ENCODE measurements at places on chromosomes 13 and 19.

DNA sequence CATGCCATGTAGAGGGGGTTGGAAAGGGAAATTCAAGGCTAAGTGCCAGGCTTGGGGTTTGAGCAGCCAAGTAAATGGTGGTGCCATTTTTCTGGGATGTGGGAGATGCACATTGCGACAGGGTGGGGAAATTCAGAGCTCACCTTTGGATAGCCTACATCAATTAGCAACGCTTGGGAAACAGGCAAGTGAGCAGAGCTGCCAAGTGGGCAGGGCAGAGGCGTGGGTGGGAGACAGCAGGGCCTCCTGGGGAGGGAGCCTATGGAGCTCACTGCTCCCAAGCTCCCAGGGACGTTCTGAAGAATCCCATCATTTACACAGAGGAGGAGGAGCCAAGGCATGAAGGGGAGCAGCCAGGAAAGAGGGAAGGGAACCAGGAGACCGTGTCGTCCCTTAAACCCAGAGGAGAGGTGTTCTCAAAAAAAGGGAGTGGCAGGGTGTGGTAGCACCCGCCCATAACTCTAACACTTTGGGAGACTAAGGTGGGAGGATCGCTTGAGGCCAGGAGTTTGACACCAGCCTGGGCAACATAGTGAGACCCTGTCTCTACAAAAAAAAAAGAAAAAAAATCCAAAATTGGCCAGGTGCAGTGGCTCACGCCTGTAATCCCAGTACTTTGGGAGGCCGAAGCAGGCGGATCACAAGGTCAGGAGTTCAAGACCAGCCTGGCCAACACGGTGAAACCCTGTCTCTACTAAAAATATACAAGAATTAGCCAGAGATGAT lies 11.5 kb upstream of the CCNE1 start:
- no peak for DNase-seq

DNA sequence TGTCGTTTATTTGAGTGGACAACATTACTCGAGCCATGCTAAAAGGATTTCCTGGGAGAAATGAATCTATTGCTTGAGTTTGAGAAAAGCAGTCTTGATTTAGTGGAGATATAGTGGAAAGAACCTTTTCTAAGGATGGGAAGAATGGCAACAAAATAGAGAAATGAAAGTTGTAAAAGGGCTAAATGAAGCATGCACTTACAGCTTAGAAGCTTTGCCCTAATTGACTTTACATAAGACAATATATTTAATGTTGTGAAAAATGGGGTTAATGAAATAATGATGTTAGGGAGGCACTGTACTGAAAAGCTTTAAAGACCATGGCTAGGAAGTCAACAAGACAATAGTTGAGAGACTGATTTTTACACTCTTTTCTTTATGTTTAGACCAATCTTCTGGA lies 35.4 kb downstream of the SLC10A2 start:
- no peak for DNase-seq

DNA sequence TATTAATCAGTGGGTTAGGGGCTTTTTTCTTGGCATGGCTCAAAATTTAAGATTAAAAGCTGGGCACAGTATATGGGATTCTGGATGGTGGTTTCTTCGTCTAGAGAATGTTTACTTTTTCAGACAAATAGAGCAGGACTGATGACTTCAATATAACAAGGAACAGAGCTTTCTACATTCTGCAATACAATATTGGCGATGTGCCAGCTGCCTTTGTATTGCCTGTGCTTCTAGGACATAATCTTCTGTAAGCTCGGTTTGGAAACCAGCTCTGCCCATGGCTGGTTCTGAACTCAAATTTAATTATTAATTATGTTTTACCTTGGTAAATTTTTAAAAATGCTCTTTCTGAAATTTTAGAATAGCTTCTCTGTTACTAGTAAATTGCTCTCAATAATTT lies 139.1 kb upstream of the TRPC4 start:
- no peak for DNase-seq

DNA sequence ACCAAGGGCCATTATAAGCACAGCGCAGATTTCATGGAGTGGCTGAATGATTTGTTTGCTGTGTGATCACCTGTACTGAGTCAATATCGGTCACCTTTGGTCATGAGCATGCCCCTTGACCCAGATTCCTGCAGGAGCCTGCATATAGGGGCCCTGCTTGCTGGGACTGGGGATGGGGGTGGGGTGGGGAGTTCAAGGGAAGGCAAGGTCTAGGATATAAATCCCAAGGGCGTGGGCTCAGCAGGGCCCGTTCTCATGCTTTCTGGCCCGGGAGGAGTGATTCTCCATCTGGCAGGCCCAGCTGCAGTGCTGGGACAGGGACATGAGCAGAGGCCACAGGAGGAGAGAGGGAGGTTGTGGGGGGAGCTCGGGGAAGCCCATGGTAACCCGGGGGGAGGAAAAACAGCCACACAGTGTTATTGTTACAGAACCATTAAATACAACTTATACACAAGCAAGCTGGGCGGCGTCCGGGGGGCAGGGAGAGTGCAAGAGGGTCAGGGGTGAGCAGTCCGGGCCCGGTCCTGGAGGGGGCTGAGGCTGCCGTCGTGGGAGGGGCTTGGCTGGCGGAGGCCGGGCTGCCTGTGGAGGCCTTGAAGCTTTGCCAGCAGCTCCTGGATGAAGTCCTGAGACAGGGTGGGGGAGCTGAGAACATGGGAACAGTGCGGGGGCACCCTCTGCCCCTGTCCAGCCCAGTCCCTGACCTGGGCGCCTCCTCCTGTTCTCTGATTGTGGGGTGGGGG lies 5.2 kb downstream of the PPP1R14A start:
- no peak for DNase-seq

- DNase-seq, result no peak
Observed at GRCh38 chr13:38394777-38395496, 45.3 kb downstream of the UFM1 start.

DNA sequence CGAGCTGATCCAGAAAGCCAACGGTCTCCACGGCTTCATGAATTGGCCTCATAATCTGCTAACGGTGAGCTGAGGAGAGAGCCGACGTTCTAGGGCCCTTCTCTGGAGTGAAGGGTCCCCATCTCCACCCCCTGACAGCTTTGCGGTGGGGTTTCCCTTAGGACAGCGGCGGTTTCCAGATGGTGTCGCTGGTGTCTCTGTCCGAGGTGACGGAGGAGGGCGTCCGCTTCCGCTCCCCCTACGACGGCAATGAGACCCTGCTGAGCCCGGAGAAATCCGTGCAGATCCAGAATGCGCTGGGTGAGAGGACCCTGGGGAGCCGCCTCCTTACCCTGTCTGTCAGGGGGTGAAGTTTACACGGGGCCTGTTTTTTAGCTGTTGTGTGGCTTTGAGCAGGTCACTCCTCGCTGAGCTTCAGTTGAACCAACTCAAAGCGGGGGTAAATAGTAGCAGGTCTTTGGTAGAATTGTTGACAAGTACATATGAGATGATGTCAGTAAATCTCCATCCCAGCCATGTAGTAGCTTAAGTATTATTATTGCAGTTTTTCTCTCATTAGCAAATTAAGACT lies 801 bp downstream of the QTRT1 start:
- peak; percentile 59 for DNase-seq

GRCh38 chr13:26822146-26822545 lies 61.6 kb upstream of the GPR12 start:
- DNase-seq, result no peak

DNA sequence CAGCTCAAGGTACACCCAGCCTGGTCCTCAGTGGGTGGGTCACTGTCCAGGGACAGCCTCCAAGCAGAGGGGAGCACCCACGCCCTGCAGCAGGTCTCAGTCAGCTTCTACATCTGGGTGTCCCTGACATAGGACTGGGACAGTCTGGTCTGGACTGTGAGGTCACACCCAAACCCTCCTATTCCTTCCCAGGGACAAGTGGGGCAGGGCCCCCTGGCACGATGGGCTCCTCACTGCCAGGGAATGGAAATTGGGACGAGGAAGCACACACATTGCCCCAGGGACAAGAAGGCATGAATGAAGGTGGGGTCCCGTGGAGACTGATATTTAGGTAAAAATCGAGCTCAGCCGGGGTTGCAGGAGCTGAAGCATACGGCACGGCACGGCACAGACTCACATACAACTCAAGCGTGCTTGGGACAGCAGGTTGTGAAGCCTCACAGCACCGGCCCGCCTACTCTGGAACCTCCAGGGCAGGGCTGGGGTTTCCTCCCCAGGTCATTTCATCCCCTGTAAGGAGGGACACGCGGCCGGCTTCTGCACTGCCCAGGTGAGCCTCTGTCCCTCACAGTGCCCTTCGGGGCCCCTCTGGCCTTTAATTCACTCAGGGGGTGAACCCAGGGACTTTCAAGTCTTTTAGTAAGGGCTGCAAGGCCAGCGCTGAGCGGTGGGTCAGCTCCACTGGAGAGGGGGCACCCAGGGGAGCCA lies 3.5 kb downstream of the PNMA8B start:
- DNase-seq, result no peak

- DNase-seq, result no peak
Observed at GRCh38 chr13:101516262-101516661, 63.8 kb downstream of the ITGBL1 start.

DNA sequence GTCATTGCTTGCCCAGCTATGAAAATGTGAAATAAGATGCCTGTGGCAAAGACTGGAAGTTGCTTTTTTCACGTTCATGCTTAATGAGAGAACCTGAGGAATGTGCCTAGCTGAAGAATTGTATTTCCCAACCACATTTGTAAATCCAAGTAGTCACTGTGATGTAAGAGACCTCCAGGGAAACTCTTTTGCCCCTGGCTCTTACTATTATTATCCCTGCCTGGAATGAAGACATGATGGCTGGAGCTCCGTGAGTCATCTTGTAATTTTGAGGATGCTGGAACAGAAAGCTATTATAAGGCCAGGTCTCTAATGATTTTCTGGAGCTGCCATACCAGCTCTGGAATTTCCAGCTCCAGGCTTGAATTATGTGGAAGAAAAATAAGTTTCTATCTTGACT lies 894.3 kb downstream of the DIAPH3 start:
- DNase-seq, result no peak

DNA sequence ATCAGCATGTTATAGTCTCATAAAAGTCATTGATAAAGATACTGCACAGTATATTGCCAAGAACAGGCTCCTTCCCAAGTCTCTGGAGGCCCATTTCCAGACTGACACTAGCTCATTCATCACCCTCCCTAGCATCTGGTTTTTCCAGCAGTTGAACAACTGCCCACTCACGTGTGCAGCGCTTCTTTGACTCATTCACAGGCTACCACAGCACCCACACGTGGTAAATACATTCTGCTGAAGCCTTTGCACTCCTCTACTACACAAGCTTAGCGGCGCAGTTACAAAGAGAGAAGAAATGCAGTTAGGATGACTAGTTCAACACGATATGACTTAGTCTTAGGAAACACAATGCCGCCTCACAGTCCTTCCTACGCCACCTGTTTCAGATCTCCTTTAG lies 87.7 kb downstream of the DOCK9 start:
- no peak for DNase-seq

DNA sequence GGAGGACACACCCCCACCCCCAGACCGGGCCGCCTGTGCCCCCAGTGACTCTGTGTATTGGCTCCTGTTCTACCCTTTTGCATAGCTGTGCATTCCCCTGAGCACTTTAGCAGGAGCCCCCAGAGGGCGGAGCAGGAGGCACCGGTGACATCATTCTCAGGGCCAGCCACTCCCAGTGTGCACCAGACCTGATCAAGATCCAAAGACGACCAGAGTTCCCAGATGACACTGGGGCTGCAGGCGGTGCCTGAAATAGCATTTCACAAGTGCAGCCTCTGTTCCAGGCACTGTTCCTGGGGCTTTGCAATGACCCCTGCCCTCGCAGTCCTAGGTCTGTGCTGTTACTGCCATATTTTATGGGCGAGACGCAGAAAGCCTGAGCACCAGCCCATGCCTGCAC lies 14.5 kb upstream of the PTPRS start:
- no peak for DNase-seq

- DNase-seq, result no peak
Observed at GRCh38 chr19:32966750-32967149, 5.0 kb downstream of the CEP89 start.

GRCh38 chr13:48645845-48646244 lies 7.9 kb upstream of the CYSLTR2 start:
- no peak for DNase-seq

DNA sequence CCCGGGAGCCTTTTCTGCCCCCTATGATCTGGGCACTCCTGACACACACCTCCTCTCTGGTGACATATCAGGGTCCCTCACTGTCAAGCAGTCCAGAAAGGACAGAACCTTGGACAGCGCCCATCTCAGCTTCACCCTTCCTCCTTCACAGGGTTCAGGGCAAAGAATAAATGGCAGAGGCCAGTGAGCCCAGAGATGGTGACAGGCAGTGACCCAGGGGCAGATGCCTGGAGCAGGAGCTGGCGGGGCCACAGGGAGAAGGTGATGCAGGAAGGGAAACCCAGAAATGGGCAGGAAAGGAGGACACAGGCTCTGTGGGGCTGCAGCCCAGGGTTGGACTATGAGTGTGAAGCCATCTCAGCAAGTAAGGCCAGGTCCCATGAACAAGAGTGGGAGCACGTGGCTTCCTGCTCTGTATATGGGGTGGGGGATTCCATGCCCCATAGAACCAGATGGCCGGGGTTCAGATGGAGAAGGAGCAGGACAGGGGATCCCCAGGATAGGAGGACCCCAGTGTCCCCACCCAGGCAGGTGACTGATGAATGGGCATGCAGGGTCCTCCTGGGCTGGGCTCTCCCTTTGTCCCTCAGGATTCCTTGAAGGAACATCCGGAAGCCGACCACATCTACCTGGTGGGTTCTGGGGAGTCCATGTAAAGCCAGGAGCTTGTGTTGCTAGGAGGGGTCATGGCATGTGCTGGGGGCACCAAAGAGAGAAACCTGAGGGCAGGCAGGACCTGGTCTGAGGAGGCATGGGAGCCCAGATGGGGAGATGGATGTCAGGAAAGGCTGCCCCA lies 8.5 kb upstream of the CEACAM7 start:
- no peak for DNase-seq

- no peak for DNase-seq
Observed at GRCh38 chr19:35206379-35206778, 22.2 kb downstream of the FAM187B start.

GRCh38 chr13:40644838-40645604 lies 21.4 kb downstream of the FOXO1 start:
- DNase-seq, result no peak

GRCh38 chr19:48400018-48400742 lies 6.7 kb downstream of the GRIN2D start:
- DNase-seq, result peak; percentile 27

DNA sequence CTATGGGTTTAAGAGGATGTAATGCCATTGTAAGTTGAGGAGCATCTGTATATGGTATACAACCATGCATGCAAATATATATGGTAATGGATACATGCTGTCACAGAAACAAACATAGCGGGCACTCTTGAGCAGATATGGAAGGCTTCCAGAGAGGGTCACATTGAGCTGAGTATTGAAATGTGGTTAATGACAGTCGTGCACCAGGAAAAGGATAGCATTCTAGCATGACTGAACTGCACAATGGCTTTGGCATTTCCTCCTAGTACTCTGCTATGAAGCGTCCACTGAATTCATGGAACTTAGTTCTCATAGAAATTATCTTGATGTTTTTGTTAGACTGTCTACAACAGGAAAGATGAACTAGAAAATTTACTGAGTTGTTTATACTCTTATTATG lies 25.2 kb downstream of the DGKH start:
- DNase-seq, result no peak
